Glomerular endothelial cell (primary cell): ENCODE measurements at places on chromosomes 16 and 17. TPM values are rescaled to one million over a fixed set of nuclear protein-coding genes. Genes with fewer than 3 reads are reported as not detected.

DNA sequence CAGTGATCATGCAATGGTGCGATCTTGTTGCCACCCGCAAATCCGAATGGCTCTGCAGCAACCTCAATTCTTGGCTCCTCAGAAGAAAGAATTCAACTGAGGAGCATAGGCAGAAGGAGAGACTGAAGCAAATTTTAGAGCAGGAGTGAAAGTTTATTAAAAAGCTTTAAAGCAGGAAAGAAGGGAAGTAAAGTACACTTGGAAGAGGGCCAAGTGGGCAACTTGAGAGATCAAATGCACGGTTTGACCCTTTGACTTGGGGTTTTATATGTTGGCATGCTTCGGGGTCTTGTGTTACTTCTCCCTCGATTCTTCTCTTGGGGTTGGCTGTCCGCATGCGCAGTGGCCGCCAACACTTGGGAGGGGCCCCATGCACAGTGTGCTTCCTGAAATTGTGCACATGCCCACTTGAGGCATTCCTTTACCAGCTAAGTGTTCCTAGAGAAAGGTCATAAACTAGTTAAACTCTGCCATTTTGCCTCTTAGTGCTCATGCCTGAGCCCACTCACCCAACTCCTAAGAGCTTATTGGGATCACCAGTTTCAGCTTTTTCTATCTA lies 36.7 kb downstream of the ZNRF1 start:
- DNase-seq = no peak

The KREMEN2 gene
- 0.15 TPM in 1 of 2 replicates, not detected in the other for total RNA-seq

DNA sequence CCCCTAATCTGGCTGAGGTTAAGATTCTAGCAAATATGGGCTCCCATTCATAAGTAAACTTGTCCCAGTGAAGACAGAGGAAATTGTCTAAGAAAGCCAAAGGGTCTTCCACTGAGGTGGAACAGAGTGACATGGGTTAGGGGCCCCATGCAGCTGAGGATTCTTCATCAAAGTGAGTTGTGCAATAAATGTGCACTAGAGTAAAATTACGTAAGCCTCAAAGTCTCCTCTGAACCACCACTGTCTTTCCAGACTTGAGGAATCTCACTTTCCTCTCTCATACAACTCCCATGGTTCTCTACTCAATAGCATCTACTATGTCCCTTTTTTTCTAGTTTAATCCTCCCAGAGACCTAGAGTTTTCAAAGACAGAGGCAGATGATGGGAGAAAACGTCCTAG lies 132.4 kb downstream of the CA10 start:
- DNase-seq = no peak

The CDC27 gene
- 74.9 and 80.3 TPM in 2 replicates for total RNA-seq

- no peak for DNase-seq
Observed at GRCh38 chr17:78993241-78993956, 13.7 kb upstream of the LGALS3BP start.

The SLC5A11 gene
- 0.29 TPM in 1 of 2 replicates, not detected in the other for total RNA-seq

GRCh38 chr16:86212706-86213436 lies 297.5 kb upstream of the FOXF1 start:
- DNase-seq = no peak

The KRT39 gene
- total RNA-seq = not detected in 2 replicates

DNA sequence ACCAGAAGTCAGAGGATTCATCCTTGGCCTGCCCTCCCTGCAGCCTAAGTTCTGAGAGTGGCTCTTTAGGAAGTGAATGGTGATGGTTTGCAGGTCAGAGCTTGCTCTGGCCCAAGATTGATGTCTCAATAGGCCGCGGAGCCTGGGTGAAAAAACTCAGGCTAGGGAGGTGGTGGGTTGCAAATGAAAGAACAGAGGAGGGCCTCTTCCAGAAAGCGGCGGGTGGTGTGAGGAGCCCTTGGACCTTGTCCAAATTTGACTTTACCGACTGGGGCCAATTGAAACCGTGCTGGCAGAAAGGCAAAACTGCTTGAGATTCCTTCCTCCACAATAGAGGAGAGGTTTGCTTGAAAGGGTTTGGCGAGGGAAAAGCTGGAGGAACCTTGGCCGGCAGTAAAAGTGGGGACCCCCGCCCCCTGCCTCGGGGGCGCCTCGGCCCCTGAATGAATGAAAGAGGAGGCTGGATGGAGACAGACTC lies 331.3 kb downstream of the SEC14L1 start:
- no peak for DNase-seq

GRCh38 chr16:57231821-57232350 lies 13.2 kb upstream of the ARL2BP start:
- no peak for DNase-seq

GRCh38 chr16:3066440-3066748 lies 954 bp downstream of the IL32 start:
- no peak for DNase-seq
